B cell (primary cell): ENCODE measurements at places on chromosomes 6 and 20.

- DNase-seq: peak; percentile 48
These were observed 73.0 kb upstream of the KCNG1 start for GRCh38 chr20:51095633-51096521.

GRCh38 chr6:26064619-26065257, 22.5 kb upstream of the HFE start:
- DNase-seq: peak; percentile 73

- peak; percentile 10 for DNase-seq
These were observed 28.8 kb upstream of the CFAP206 start for GRCh38 chr6:87378947-87379346.

DNA sequence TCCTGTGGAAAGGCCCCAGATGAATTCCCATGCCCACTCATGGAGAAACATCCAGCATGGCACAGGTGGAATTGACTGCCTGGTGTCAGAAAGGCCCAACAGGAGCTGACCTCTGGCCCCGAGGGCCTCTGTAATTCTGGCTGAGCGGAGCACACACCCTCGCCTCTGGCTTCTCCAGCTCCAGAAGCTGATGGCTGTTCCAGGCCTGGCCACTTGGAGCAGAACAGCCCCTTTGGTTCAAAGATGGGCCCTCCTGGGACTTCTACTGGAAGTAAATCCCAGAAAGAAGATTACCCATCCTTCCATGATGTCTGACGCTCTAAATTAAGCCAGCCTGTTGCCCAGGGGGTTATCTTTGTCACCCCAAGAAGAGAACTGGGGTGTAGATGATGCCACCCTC, 275.1 kb upstream of the CDH4 start:
- no peak for DNase-seq

DNA sequence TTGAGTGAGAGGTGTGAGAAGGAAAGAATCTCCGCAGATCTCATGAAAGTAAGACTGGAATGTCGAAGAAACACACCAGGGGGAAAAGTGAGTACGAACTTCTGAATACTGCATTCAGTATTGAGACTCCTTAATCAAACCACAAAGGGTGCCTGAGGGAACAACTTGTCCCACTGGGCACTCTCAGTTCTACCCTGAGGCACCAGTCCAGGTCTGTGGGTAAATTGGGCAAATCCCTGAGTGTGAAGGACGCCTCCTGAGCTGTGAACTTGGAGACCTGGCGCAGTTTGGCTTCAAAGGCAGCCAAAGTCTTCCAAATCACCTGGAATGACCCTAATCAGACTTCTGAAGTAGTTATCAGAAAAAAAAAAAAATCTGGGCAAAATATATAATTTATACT, 329.7 kb downstream of the BTBD9 start:
- DNase-seq: no peak
